ENCODE measurements at places on chromosomes 2 and 18.

DNA sequence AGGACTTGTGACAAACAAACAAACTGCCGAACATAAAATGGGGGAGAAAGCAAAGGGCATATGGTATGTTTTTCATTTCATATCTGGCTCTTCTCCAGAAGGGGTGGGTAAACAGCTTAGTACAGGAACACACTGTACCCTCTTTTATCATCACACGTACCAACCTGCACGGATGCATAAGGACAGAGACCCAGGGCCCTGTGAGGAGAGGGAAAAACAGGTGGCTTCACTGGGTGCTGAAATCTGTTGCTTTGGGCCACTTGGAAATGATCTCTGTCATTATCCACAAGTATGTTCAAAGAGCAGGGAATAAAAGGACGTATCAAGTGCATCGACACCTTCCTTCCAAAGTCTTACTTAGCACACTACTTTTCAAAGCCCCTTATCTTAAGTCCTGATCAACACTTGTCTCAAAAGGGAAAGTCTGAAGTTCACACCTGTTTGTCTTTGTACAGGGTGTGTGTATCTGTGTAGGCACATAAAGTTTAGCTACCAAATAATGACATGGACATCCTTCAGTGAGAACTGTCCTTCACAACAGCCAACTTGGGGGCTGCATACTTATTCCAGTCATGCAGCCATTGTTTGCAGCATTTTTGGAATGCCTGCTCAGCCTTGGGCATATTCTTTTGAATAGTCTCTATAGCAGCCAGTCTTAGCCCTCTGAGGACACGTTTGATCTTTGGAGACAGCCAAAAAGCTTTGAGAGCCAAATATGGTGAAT, 60.6 kb downstream of the IRS1 start:
- no peak for DNase-seq

GRCh38 chr18:47260924-47261701, 9.7 kb upstream of the SKOR2 start:
- DNase-seq, result no peak

- DNase-seq, result no peak
These were observed 22.1 kb upstream of the DOCK10 start for GRCh38 chr2:225064362-225064761.

- no peak for DNase-seq
These were observed 109.1 kb downstream of the CPO start for GRCh38 chr2:207048416-207048815.

GRCh38 chr2:63484901-63485300, 103.4 kb downstream of the WDPCP start:
- DNase-seq, result no peak

DNA sequence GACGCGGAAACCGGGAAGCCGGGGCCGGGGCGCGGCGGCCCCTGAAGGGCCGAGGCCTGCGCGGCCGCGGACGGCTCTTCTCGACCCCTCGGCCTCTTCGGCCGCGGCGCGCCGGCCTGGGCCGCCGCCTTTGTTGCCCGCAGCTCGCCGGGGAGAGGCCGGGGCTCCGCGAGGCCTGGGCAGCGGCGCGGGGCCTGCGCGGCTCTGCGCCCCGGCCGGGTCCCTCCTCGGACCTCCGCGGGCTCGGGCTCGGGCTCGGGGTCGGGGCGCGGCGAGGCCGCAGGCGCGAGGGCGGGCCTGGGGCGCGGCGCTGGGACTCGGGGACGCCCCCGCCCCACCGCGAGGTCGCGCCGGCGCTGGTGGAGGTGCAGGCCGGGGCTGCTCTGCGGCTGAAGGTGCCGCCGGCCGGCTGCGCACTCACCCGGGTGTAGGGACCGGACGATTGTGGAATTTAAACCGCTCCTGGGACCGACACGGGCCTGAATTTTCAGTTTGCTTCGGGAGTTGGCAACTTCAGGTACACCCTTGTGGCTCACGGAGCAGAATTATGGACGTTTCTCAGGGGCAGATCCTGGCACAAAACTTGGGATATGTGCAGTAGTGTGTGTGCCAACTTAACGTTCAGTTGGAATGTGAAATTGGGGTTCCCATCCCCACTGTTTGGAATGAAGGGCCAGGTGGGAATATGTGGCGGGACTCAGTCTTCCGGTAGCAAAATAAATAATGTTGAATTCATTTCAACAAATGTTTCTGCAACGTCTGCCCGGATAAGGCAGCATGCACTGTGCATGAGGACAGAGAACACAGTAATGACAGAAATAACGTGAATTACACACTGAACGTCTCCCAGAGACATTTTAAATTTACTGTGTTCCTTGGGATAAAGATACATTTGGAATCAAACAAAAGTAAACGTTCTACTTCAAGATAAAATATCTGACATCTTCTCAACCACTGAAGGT, 787 bp downstream of the SOCS6 start:
- DNase-seq, result peak; percentile 36

DNA sequence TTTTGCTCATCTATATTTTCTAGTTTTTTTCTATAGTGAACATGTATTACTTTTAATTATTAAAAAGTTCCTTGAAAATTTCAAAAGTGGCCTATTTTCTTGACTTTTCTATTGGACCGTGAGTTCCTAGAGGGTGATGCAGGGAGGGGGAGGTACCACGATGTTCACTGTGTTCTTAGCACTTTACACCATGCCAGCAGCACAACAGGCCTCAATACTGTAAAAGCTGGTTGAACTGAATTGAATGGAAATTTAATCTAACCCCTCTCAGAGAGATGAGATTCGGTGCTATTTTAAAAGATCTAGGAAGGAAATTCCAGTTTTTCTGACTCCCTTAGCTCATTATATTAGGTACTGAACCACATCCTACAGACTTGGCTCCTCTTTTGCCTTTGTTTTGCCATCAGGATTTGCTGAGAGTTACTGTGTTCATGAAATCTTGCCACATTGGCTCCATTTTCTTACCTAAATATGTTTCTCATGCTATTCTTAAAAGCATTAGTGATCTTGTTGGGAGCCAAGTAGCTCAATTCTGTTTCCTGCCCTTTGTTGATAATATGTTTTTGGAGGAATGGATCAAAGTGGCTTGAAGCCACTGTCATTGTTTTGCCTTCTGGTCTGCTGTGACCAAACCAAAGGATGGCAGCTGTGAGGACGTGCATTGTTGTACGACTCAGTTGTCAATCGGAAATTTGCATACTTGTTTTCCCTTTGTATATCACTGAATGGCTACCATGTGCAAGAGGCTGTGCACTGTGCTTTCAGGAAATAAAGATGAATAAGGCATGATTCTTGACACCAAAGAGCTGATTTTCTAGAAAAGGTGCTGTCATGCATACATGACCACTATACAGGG, 25.3 kb downstream of the MYO1B start:
- no peak for DNase-seq

- DNase-seq, result no peak
These were observed 182.8 kb downstream of the NBAS start for GRCh38 chr2:15378148-15378908.

- DNase-seq, result no peak
These were observed 255.1 kb upstream of the THSD7B start for GRCh38 chr2:136510244-136510643.

DNA sequence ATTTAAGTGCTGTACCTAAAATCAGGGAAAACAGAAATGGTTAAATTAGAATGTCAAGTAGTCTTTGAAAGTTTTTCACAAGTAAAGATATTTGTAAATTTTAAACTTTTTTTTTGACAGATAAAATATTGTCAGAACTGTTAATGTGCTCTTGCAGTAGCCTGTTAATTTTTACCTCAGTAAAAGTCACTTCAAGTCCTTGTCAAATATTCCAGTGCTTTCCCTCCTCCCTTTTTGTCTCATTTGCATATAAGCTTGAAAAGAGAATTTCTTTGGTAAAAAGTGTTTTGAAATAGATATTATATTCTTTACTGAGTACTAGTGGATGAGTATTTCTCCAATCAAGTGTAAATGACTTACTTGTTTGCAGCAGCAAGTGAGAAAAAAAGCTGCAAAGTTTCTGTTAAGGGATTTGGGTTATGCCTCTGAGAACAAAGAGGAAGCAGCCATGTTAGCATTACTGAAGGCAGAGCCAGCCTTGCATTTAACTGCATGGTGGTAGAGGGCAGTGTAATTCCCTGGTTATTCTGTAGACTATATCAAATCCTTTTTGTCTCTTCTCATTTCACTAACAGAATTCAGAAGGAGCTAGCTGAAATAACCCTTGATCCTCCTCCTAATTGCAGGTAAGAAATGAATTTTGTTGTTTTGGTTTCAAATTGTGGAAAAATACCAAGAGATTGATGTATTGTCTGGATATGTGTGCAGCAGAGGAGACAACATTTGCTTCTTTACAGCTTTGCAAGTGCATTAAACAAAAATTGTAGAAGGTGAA, 3.2 kb downstream of the UBE2E3 start:
- DNase-seq, result peak; percentile 31

DNA sequence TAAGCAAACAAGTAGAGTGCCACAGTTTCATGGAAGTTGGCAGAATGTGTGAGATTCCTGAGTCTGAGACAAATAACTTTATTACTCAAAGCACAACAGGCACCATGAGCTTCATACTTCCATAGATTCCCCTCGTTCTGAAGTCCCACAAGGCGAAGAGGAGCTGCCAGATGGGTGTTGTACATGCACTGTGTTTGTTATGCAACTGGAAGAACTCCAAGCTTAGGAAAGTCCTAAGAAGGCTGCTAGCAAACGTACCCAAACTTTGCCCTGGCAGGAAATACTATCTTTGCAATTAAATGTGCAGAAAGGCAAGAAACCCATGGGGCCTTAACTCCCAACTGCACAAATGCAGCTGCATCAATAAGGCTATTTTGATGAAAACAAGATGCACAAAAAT, 1.6 kb upstream of the GCA start:
- DNase-seq, result no peak

- DNase-seq, result no peak
These were observed 226.1 kb upstream of the CDH20 start for GRCh38 chr18:61107113-61107512.

DNA sequence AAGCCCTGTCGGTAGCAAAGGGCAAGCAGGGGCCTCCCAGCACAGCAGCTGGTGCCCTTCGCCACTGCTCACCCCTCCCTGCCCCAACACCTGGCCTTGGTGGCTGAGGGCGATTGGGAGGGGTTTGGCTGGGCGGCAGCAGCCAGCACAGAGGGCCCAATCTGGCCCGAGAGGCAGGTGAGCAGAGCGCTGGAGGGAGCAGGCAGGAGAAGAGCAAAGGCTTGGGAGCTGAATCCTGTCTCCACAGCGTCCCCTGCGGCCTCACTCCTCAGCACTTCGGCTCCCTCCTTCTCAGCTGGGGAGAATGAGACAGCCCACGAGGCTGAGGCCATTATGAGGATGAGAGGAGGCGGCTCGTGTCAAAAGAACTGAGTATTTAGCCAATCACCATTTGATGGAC, 74.9 kb upstream of the TAF1B start:
- no peak for DNase-seq

GRCh38 chr2:171432969-171433762, 624 bp downstream of the METTL8 start:
- peak; percentile 27 for DNase-seq

DNA sequence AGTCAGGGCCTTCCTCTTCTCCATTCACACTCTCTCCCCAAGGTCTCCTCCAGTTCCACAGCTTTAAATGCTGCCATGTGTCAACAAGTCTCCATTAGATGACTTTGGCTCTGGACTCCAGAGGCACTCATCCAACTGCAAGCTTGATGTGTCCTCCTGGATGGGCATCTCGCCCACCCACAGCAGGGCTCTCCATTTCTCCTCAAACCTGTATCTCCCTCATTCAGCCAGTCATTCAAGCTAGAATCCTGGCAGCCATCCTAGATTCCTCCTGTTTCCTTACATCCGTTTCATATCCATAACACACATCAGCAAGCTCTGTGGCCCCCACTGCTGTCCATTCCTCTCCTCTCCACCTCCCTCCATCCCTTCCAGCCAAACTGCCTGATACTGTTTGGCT, 88.4 kb upstream of the AFF3 start:
- no peak for DNase-seq

GRCh38 chr2:64143169-64144056, 807 bp downstream of the PELI1 start:
- DNase-seq, result peak; percentile 51

- DNase-seq, result no peak
These were observed 219.2 kb downstream of the LRP1B start for GRCh38 chr2:141911485-141912066.

DNA sequence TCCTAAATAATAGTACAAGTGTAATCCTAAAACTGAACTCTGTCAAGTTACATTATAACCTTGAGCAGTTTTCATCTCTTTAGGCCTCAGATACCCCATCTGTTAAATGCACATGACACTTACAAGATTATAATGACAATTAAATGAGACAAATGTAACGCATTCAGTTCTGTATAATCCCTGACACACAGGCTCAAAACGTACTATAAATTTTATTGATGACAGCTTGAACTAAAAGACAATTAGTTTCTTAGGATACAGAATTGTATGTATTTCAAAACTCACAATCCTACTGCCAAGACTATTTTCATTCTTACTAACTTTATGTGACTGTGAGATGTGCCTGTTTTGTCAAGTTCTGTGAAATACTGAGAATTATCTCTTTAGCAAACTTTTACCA, 56.2 kb downstream of the GFPT1 start:
- DNase-seq, result no peak

DNA sequence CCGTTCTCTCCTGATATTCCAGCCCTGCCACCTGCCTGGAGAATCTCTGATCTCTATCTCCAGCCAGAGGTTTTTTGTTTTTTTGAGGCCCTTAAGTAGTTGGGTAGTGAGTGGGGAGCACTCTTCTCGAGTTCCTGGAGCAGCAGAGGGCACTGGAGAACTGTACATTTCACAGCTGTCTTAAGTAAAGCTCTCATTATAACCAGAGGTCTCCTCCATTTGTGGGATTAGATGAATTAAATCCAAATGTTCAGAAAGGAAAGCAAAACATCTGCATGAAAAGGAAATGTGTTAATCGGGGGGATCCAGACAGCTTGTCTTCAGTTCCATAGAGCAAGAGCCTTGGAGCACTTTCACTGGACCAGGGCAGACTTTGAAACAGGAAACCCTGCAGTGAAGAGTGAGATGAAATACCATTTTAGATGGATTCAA, 32.8 kb downstream of the AOX1 start:
- DNase-seq, result no peak

DNA sequence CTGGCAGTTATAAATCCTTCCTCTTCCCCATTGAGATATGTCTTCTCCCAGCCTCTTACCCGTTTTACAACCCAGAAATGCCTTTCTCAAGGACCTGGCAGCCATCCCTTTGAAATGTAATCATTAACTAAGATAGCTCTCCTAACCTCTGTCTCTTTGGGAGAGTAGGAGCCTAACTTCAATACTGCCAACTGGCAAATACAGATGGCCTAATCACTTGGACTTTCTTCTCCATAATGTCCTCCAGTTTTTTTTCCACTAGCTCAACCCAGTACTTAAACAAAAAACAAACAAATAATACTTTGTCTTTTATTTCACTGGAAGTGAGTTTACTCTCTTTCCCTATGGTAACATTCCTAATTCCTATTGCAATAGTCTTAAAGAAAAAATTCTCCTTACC, 1391.1 kb downstream of the SUCLG1 start:
- DNase-seq, result no peak

GRCh38 chr2:196137271-196137670, 34.1 kb downstream of the STK17B start:
- no peak for DNase-seq

- DNase-seq, result peak; percentile 69
These were observed 137.6 kb downstream of the TNS1 start for GRCh38 chr2:217864963-217865772.

- DNase-seq, result no peak
These were observed 20.2 kb downstream of the TWIST2 start for GRCh38 chr2:238868067-238868524.

All from germinal center (tissue), 1 donor.